NCI-H2029 (cell line): ENCODE measurements at places on chromosomes 16 and 17.

DNA sequence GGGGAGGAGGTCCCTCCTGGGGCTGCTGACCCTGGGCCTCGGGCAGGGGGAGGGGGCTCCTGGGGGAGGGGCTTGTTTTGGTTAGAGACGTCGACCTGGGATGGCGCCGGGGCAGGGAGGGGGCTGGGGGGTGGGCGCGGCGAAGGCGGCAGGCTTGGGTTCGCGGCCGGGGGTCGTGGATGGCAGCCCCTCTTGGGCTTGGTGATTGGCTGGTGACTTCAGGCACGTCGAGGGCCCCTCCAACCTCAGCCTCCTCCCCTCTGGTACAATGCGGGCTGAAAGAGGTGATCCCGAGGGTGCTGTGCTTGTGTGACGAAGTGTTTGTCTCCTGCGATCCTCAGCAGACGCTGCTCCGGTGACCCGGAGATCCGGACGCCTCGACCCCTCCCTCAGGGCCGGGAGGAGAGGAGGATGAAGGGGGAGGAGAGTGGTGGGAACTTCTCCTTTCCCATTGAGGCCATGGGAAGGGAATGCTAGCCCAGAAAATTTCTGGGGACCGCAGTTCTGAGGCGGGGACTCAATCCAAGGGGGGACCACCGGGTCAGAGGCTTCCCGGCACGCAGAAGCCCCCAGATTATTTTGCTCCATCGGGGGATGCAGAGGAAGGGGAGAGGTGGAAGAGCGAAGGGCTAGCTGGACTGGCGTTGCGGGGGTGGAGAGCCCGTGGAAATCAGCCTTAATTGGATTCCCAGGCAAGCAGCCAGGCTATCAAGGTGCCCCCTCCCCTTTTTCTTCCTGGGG is 43.9 kb downstream of the RAI1 start:
- DNase-seq: no peak

DNA sequence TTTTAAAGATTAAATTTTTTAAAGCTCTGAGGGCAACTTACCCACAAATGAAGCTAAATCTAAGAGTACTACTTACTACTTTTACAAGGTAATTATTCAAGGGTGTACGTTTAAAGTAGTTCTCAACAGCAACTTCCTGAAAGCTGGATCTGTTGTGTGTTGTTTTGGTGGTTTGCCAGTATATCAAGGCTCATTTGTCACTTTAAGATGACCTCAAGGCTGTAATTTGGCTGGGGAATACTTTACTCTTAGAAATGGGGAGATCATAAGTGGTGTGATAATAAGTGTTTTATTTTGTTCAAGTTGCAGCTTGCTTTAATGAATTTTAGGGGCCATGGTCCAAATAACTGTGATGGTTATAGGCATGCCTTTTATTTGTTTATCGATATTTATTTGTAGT is 30.4 kb downstream of the AP2B1 start:
- DNase-seq: no peak

DNA sequence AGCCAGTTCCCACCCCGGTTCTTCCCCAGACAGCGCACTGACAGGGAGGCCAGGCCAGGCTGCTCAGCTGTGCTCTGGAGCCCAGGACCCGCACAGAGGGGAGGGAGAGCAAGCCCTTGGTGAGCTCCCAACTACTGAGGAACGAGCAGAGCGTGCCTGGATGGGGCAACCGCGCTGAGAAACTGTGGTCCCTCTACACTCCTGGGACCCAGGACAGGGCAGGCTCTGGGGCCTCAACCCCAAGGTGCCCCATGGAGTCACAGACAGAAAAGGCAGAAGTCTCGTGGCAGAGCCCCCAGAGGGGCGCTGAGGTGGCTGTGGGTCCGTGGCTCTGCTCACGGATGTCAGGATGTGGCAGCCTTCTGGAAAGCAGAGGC is 16.3 kb downstream of the SLX4 start:
- DNase-seq: no peak

- DNase-seq: no peak
These were observed 19.8 kb downstream of the ITPRIPL2 start for GRCh38 chr16:19133600-19133999.

DNA sequence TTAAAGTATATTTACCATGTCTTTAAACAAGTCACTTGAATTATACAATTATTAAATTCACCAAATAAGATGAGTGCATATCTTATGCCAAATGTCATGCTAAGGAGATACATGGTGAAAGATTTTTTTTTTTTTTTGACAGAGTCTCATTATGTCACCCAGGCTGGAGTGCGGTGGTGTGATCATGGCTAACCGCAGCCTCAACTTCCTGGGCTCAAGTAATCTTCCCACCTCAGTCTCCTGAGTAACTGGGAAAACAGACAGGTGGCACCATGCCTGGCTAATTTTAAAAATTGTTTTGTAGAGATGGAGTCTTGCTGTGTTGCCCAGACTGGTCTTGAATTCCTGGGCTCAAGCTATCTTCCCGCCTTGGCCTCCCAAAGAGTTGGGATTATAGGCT is 149.0 kb upstream of the GOT2 start:
- no peak for DNase-seq

GRCh38 chr17:47719411-47720152 is 13.5 kb upstream of the TBX21 start:
- no peak for DNase-seq

GRCh38 chr16:68238029-68238345 is 2.1 kb upstream of the ESRP2 start:
- DNase-seq: no peak

DNA sequence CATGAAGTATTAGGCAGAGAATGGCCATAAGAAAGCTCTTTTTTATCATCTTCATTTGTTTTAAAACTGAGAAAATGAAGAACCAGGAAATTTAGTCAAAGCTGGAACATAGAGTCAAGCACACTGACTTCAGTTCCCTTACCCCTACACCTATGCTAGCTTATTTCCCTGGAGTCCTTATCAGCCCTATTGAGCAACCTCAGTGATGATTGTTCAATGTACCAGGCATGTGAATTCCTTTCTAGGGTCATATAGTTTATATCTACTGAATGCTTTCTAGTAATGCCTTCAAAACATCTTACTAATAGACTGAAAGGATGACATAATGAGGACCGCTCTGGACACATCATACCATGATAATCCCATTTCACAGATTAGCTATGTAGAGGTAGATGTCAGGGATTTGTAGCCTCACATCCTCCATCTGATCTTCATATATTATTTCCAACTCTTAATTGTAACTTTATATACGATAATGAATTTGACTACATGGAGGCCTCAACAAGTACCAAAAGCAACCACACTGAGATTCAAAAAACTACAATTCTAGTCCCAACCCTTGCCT is 460.4 kb upstream of the DYNLRB2 start:
- DNase-seq: no peak
